ENCODE measurements at places on chromosomes 1 and 21.

- peak; percentile 89 for DNase-seq
These were observed 37.5 kb upstream of the PRDM2 start for GRCh38 chr1:13662493-13662892.

GRCh38 chr1:217674028-217674729 lies 43.0 kb downstream of the SPATA17 start:
- no peak for DNase-seq

DNA sequence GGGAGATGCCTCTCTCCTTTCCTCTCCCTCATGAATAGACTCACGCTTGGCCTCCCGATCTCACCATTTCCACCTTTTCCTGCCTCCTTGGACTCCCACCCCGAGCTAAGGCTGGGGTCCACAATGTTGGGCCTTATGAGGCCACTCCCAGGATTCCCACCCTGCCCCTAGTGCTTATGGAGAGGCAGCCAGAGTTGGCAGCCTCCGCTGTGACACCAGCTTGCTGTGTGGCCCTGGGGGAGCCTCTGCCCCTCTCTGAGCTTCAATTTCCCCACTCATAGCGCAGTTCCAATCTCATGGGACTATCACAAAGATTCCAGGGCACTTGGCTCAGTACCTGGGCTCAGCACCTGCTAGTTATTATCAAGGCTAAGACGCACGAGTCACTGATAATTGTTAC lies 118.7 kb upstream of the WNT4 start:
- DNase-seq, result no peak

DNA sequence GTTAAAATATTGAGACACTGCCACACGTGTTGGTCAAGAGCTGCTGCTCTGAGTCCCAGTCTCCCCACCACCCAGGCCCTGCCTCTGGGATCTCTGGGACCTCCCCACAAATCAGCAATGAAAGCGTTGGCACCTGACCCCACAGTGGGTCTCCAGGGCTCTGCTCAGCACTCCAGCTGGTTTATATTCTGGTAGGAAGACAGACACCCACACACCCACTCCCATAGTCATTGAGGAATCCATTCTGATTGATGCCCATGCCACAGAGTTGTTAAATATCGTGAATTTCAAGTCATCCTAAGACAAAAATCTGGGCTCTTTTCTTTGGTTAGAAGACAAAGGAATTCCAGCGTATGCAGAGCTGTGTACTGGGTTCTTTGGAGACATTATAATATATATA lies 91.6 kb downstream of the KIF26B start:
- DNase-seq, result no peak

- DNase-seq, result no peak
These were observed 1.3 kb downstream of the LY9 start for GRCh38 chr1:160797271-160797709.

DNA sequence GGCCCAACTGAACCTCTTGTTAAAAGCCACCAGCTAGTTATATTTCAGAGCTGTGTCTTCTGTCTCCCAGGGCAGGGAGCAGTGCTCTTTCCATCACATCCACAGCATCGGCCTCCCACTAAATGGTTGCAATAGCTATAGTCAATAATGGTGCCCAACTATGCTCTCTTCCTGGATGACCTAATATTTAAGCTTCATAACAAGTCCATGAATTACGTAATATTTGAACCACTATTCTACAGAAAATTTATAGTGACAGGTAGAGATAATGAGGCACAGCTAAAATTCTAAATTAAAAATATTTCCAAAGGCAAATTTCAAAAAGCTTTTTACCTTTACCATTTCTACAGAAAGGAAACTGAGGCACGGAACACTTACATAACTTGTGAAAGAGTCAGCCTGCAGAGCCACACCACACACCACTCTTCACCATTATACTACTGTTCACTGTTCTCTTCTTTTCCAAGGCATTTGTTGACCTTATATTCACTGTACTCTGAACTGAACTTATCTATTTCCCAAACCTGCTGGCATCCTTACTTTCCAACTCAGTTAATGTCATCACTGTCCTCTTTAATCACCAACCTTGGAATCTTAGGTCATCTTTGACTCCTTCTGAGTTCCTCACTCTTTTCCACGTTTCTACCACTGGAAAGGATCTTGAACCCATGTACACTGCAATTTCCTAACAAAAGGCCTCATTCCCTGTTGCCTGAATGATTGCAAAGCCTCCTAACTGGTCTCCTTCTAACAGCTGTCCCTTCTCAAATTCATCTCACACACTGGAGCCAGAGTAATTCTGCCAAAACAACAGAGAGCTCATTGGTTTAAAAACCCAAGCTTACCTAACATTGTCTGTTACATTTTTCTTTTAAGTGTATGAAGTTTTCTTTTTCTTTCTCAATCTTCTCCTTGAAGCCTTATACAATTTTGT lies 85.5 kb downstream of the DDAH1 start:
- no peak for DNase-seq

GRCh38 chr1:21451212-21451611 lies 11.3 kb downstream of the NBPF3 start:
- DNase-seq, result peak; percentile 74

GRCh38 chr1:47209091-47209490 lies 19.3 kb upstream of the PDZK1IP1 start:
- no peak for DNase-seq

- peak; percentile 8 for DNase-seq
These were observed 343.4 kb downstream of the HHIPL2 start for GRCh38 chr1:222204475-222204874.

DNA sequence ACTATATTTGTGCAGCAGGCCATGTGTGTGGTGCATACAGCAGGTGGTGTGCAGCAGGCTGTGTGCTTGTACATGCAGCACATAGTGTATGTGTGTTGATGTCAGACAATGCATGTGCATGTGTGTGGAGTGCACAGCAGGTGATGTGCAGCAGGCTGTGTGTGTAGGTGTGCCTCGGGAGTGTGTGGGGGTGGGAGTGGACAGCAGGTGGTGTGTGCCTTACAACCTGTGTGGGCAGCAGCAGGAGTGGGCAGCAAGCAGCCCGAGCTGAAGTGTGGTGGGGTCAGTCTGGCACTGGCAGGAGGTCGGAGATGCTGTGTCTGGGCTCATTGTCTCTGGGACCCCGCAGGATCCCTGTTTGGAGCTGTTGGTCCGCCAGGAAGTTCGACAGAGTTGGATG lies 29.6 kb downstream of the PTPRF start:
- DNase-seq, result no peak

DNA sequence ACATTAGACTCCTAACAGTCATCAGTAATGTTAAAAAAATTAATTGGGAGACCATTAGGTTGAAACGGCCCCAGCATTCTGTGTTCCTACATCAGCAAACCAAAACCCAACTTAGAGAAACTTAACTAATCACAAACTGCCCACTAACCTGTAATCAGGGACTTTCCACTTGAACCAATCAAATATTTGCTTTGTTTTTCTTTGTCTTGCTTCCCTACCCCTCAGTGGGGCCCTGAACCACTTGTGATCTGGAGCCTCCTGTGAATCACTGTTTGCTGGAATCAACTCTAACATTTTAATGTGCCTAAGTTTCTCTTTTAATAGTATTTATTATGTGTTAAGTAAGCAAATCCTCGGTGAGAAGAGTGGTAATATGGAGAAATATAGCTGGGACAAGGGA lies 64.0 kb downstream of the ABCA4 start:
- no peak for DNase-seq

DNA sequence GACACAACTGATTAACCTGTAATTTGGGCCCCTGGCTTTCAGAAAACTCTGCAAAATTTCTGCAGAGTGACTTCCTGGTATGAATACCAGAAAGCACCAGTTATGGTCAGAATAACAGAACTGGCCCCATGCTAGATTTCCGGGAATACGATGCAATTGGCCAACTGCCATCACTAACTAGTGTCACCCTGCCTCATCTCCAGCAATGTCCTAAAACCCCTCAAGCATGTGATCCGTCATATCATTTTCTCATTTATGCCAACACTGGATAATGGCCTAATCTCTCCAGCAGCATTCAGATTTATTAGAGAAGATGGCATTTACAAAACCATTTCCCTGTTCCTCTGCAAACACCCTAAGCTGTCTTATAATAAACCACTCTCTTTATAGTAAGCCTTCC lies 15.4 kb downstream of the KAZN start:
- DNase-seq, result no peak

DNA sequence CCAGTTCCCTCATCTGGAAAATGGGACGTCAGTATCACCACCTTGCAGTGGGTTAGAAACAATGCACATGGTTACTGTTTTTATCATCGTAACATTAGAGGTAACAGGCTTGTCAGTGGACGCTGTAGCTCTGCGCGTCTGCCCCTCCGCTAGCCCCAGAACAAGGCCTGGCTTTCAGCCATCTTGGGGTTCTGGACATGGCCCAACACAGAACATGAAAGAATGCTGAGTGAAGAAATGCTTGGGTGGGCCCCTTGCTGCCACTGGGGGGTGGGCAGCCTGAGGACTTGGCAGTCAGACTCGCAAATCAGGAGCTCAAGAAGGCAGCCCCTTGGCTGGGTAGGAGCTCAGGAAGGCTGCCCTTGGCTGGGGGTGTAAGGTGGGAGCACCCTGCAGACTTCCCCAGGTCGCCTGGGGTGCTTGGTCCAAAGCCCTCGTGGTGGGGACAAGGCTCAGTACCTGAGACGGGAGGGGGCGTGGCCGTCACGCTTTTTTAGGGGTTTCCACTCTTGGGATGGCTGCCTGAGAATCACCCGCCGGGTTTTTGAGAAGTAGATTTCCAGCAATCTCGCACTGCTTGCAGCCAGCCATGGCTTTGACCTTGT lies 51.7 kb downstream of the SLC37A1 start:
- no peak for DNase-seq

GRCh38 chr1:6417961-6418667 lies 1.6 kb downstream of the HES2 start:
- no peak for DNase-seq

- peak; percentile 94 for DNase-seq
These were observed 147.3 kb downstream of the HS2ST1 start for GRCh38 chr1:87061742-87062156.

- DNase-seq, result peak; percentile 35
These were observed 207.1 kb downstream of the NUF2 start for GRCh38 chr1:163528710-163529348.

- DNase-seq, result no peak
These were observed 467.6 kb upstream of the PKN2 start for GRCh38 chr1:88216441-88216840.

DNA sequence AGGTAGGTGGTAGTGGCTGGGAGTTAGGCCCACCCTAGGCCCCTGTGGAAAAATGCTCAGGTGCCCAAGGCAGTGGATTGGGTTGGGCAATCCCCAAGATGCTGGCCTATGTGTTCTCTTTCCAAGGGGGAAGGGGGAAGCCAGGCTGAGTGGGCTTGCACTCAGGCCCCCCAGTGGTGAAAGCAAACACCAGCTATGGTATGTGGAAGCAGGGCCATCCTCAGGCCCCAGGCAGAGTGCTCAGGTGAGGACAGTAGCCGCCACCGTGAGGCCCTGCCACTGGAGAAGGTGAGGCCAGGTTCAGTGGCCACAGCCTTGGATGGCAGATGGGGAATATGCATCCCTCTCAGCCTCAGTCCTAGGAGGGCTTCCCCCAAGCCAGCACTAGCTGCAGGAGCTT lies 11.8 kb downstream of the LY9 start:
- no peak for DNase-seq

DNA sequence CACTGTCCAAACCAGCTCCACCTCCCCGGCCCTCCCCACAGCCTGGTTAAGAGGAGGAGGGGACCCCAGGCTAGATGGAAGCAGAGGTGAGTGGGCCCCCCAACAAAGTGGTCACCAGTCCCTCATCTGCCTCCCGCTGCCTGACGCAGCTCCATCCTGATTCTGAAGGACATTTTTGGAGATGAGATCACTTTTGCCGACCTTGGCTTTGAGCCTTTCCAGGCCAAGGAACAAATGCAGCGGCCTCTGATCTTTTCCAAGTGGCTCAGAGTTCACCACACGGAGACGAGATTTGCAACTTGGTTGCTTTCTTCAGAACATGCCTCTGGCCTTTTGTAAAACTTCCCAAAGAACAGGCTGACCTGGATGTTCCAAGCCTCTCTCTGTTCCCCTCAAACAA lies 223.1 kb downstream of the NPHP4 start:
- DNase-seq, result no peak

DNA sequence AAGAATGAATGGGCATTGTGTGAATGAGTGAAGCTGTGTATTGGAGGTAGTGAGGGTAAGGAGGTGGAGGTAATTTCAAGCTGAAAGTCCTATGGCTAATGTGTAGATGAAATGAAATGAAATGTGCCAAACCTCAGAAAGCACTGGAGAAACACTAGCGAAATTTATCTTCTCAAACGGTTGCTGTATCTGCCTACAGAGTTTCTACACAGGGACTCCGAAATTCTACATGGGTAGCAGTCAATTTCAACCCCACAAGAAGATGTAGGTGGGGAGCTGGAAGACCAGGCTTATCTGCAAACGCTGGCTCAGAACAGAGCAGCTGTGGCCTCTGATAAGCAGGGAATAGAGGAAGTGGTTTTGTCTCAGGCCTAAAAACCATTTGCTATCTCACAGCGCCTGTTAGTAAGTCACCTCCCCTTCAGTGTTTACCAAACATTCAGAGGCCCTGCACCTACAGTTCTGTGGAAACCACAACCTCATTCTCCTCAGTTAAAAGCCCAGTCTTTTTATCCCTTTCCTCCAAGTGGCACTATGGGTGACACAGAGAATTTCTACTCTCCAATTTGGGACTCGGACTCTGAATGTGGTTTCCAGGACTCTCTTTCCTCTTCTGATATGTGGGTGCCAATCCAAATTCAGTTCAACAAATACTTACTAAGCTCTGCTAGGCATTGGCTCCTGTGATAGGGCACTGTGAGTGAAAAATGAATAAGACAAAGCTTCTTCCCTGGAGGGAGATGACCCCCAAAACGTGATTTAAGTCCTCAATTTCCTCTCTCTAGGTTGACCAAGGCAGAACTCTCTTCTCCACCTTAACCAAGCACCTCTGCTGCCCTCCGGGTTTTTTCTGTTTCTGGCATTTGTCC lies 17.2 kb upstream of the SLAMF6 start:
- no peak for DNase-seq

GRCh38 chr1:36612881-36613280 lies 130.2 kb upstream of the CSF3R start:
- no peak for DNase-seq

DNA sequence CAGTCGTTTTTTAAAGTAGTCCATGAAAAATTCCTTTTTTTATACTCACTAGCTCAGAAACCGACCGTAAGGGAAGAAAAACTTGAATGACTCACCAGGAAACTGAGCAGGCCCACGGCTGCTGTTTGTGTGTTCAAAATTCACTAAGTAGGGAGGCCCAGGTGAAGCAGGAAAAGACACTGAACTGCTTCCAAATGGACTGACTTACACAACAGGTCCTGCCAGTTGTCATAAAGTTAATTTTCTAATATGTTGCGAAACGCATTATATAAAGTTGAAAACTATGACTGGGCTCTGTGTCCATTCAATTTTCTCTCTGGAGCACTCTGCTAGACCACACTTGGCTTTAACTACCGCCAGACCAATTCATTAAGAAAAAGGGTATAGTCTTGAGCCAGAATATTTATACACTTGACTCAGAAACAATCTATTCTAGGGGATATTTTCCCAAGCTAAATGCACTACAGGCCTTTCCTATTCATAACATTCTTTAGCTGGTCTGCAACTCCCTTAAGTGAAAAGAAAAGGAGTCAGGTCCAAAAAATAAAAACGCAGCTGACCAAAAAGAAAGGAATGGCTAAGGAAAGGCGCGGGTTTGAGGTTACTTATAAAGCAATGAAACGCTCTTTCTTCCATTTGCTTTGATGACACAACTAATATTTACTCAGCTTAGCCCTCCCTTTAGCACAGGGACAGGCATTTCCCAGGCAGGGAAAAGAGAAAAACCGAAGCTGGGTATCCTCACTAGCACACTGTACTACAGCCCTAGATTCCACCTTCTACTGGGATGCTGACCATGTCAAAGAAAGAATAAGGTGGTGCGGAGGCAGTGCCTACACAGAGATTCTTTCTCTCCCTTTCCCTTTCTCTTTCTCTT lies 306.3 kb upstream of the ESRRG start:
- DNase-seq, result peak; percentile 56

GRCh38 chr1:174692313-174692712 lies 244.5 kb downstream of the GPR52 start:
- DNase-seq, result peak; percentile 48
